Mesothelial cell of epicardium (in vitro differentiated cells): ENCODE measurements at places on chromosomes 2 and 18. TPM values are rescaled to one million over a fixed set of nuclear protein-coding genes. Genes with fewer than 3 reads are reported as not detected.

Gene LRRC30
- not detected in 3 replicates for total RNA-seq

Gene MZT2B
- total RNA-seq, result 217 to 234 TPM (median 231 TPM) in 3 replicates

Gene DNMT3A
- total RNA-seq, result 210 to 219 TPM (median 215 TPM) in 3 replicates

Gene SLC16A14
- 9.5 to 10.1 TPM (median 9.7 TPM) in 3 replicates for total RNA-seq

GRCh38 chr18:44796429-44797428 is 116.0 kb downstream of the SETBP1 start:
- no peak overlapping the region for H3K4me3 ChIP-seq
- H3K27ac ChIP-seq, result no peak overlapping the region
- H3K4me1 ChIP-seq, result peaks cover 30% of the 10 kb centered on the region
- no peaks in the 10 kb centered on the region for H3K27me3 ChIP-seq
- H3K36me3 ChIP-seq, result peaks cover 23% of the 10 kb centered on the region
- DNase-seq, result no peak

GRCh38 chr2:179272406-179273192 is 8.0 kb upstream of the SESTD1 start:
- H3K27ac ChIP-seq, result no peak overlapping the region
- H3K27me3 ChIP-seq, result no peaks in the 10 kb centered on the region
- no peak for DNase-seq

- no peak overlapping the region for H3K27ac ChIP-seq
- H3K27me3 ChIP-seq, result no peaks in the 10 kb centered on the region
- H3K4me3 ChIP-seq, result no peak overlapping the region
- DNase-seq, result no peak
- peaks cover 5% of the 10 kb centered on the region for H3K4me1 ChIP-seq
- H3K36me3 ChIP-seq, result no peaks in the 10 kb centered on the region
Measured at GRCh38 chr2:54855434-54855833, 132.0 kb downstream of the EML6 start.

- peak overlapping the region; percentile 75 for H3K4me3 ChIP-seq
- H3K36me3 ChIP-seq, result peaks cover 27% of the 10 kb centered on the region
- H3K27me3 ChIP-seq, result peaks cover 32% of the 10 kb centered on the region
- H3K4me1 ChIP-seq, result peaks cover 27% of the 10 kb centered on the region
- peak overlapping the region; percentile 72 for H3K27ac ChIP-seq
Measured at GRCh38 chr18:12308386-12309100, 502 bp downstream of the TUBB6 start.

DNA sequence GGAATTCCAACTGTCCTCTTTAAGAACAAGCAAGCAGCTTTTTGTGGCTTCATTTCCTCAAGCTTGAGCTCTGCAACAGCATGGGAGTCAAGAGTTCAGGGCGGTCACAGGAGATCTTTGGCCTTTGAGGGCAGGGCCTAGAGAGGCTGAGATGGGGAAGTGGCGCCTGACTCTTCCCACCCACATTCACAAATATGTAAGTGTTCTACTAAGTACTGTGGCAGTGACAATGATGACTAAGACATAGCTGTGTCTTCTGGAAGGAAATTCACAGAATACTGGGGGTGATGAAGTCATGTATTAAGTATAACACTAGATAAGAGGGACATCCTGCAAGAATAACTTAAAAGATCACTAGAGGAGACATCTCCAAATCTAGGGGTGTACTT is 15.0 kb downstream of the RND3 start:
- no peak overlapping the region for H3K4me3 ChIP-seq
- peaks cover 61% of the 10 kb centered on the region for H3K36me3 ChIP-seq
- peaks cover 96% of the 10 kb centered on the region for H3K4me1 ChIP-seq
- peak overlapping the region; percentile 83 for H3K27ac ChIP-seq
- no peaks in the 10 kb centered on the region for H3K27me3 ChIP-seq
- no peak for DNase-seq
